Stimulated activated CD4-positive, alpha-beta T cell treated with anti-CD3 and anti-CD28 coated beads, Interleukin-15, amount 100 ng/mL, for 48 hours (primary cell): ENCODE measurements at places on chromosomes 5 and 9.
A peak's percentile ranks its signal among the peaks of the same experiment; 100 is the strongest.

DNA sequence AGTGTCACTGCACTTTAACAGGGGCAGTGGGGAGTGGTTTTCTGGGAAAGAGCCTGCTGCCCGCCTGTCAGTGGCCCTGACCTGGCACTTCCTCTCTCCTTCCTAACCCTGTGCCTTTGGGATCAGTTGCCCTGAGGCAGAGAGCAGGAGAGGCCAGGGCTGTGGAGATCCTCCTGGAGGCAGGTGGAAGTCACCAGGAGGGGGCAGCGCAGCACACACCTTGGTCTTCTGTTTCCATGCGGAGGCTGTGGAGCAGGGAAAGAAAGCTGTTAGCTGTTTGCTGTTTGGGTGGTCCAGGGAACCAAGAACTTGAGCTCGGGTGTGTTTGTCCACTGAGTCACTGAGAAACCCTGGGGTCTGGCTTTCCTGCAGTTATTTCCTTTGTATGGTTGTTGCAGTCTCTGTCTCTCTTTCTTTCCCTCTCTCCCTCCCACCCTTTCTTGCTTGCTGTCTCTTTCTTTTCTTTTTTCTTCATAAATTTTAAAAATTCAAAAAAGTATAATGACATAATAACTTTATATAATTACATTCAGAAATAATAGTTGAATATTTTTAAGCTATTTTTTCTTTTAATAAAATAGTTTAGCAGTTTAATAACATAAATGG lies 28.1 kb downstream of the NTRK2 start:
- DNase-seq = peak; percentile 8

- no peak for DNase-seq
These were observed 187.4 kb downstream of the MAN2A1 start for GRCh38 chr5:109876941-109877669.

GRCh38 chr9:128251732-128252100 lies 24.1 kb downstream of the GOLGA2 start:
- DNase-seq = no peak

GRCh38 chr5:134090522-134090921 lies 24.0 kb upstream of the TCF7 start:
- no peak for DNase-seq

GRCh38 chr5:45093377-45093776 lies 284.6 kb downstream of the MRPS30 start:
- DNase-seq = no peak

- no peak for DNase-seq
These were observed 113.7 kb upstream of the PAPPA start for GRCh38 chr9:116039893-116040292.

- no peak for DNase-seq
These were observed 117.5 kb downstream of the SLC1A3 start for GRCh38 chr5:36723912-36724311.

GRCh38 chr9:92729735-92730155 lies 34.9 kb downstream of the BICD2 start:
- DNase-seq = no peak

DNA sequence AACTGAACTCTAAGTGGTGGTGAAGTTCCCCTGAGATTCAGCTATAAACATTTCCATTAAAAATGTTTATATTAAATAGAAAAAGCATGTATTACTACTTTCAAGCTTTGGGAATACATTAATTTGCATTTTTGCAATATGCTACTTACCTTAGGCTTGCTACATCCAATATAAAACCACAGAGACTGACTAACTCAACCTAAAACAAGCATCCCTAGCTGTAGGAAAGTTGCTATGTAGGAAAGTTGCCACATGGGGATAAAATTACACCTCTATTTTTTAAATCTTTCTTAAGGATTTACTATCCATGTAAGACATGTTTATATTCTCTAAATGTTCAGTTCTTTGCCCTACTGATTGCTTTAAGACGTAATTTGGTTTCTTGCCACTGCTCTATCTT lies 12.8 kb downstream of the SCAMP1 start:
- DNase-seq = no peak

GRCh38 chr5:113381791-113382190 lies 53.0 kb downstream of the TSSK1B start:
- DNase-seq = no peak

GRCh38 chr5:133658327-133658726 lies 46.0 kb upstream of the FSTL4 start:
- DNase-seq = no peak

- DNase-seq = no peak
These were observed 202.8 kb downstream of the DMRTA1 start for GRCh38 chr9:22649384-22649783.

- no peak for DNase-seq
These were observed 88.4 kb upstream of the BOD1 start for GRCh38 chr5:173704615-173705511.

GRCh38 chr5:115209279-115209678 lies 39.6 kb upstream of the TRIM36 start:
- DNase-seq = peak; percentile 16

DNA sequence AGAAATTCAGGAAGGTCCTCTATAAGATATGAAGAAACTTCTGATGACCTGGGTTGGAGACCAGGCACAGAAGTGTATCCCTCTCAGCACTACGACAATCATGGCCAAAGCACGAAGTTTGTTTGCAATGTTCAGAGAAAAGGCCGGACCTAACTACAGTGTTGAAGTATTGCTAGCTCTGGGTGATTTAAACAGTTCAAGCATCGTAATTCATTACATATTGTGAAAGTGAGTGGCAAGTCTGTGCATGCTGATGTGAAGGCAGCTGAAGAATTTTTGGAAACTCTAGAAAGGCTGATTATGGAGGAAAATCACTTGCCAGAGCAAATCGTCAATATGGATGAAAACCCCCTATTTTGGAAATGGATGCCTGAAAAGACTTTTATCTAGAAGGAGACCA lies 67.2 kb upstream of the PANK3 start:
- DNase-seq = no peak

GRCh38 chr5:120813551-120813950 lies 349.5 kb downstream of the PRR16 start:
- DNase-seq = no peak

- DNase-seq = no peak
These were observed 198.8 kb downstream of the NR3C1 start for GRCh38 chr5:143204474-143205246.

GRCh38 chr9:27653246-27653645 lies 80.0 kb upstream of the C9orf72 start:
- DNase-seq = no peak

DNA sequence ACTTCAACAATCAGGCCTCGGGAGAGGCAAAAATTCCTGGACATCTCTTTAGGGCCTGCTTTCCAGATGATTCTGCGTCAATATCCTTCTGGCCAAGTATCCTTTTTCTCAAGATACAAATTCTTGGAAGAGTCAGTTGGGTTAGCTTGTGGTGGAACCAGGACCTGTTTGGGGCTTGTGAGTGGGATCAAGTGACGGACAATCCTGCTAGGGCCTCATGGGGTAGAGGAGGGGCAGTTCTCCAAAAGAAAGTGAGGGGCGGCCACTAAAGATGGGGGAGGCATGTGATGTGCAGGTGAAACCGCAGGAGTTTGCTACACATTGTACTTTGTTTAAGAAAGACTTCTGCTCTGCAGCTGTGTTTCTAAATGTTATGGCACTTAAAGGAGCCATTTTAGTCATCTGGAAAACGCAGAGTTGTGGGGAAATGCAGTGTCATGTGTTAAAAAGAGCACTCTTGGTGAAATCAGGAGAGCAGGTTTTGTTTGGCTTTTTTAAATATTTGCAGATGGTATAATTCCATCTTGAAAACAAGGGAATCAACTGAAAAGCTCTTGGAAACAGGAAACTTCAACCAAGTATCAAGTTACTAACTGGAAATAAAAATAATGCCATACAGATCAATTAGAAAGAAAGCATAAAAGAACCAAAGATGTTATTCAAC lies 27.4 kb upstream of the GSN start:
- no peak for DNase-seq

DNA sequence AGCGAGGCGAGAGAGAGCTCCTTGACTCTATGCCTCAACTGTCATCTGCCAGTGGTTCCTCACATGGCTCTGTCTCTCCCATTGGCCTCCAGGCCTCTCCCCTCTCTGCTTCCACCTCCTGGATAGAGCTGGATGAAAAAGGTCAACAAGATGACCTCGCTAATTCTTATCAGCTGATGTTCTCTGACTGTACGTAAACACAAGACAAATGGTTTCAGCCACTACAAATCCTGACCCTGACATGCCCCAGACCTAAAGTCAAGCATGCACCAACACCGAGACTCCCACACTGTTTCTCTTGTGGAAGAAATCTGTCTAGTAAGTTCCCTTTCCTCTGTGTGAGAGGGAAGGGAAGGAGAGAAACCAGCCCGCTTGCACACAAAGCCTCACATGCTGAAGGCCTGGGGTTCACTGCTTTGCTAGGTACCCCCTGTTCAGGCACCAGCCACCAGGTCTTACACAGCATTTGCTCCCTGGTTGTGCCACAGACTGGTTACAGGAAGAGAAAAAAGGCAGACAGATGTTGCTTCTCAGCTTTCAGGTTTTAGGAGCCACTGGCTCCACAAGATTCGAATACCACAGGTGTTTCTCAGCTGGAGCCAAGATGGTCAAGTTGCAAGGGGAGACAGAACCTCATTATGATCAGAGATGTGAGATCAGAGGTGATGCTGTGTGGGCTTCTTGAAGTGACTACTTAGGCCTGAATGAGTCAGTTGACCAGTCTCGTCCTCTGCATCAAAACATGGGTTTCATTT lies 592.5 kb downstream of the CCDC171 start:
- no peak for DNase-seq

DNA sequence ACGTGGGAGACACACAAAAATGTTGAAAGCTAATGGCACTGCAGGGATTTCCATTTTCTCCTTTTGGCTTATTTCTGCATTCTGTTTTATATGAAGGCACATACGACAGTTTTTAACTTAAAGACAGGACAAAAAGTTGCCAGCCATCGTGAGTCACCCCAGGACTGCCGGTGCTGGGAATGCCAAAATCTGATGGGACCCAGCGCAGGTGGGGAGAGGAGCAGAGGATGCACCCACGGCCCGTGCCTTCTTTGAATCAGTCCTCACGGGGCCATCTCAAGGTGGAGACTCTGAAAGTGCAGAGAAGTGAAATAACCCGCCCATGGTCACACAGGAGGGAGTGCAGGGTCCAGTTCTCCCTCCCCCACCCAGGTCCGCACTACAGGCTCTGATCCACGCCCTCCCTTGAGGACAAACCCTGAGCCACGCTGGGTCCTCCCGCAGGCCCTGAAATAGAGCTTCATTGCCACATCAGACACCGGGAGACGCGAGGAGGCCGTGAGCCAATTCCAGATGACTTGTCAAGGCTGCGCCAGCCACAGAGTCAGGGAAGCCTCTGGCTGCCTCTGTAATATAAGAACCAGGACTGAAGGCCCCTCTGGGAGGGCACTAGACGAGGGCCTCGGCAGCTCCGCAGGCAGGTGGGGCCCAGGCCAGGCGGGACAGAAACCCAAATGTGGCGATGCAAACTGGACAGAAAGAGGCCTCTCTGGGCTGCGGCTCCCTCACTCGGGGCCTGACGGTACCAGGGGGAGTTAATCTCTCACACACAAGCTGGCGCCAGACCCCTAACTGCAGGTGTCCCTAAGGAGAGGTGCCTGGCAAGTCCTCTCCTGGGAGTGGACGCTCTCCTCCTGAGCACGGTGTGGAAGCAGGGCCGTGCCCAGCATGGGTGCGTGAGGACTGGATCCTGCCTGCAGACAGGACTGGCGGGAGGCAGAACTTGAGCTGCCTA lies 22.9 kb downstream of the ADAMTS2 start:
- no peak for DNase-seq

GRCh38 chr9:37732952-37733351 lies 20.7 kb upstream of the TRMT10B start:
- no peak for DNase-seq

- no peak for DNase-seq
These were observed 366.0 kb upstream of the TRPC7 start for GRCh38 chr5:136731241-136731900.

GRCh38 chr5:60649288-60649917 lies 50.6 kb downstream of the DEPDC1B start:
- DNase-seq = no peak

GRCh38 chr5:93677359-93677891 lies 64.0 kb downstream of the POU5F2 start:
- no peak for DNase-seq

GRCh38 chr5:96896806-96897205 lies 20.5 kb downstream of the ERAP2 start:
- DNase-seq = no peak

- no peak for DNase-seq
These were observed 3.8 kb downstream of the ARSI start for GRCh38 chr5:150298701-150299451.

DNA sequence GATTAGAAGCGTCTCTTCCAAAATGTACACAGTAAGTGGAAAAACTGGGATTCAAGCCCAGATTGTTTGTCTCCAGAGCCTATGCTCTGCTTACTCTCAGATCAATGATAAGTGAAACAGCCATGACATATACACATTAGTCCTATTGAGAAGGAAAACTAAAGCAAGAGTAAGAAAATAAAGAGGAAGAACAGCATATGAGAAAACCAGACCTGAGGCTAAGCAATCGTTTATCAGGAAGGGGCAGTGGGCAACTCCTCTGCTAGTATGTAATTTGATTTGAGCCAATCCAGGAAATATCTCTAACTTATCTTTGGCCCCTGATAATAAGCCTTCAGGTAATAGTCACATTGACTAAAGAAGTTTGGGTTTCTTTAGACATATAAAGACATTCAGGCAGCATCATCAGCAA lies 789.9 kb upstream of the C9orf72 start:
- DNase-seq = no peak

GRCh38 chr9:99425923-99426842 lies 204.1 kb downstream of the SEC61B start:
- DNase-seq = no peak

GRCh38 chr5:143402553-143403333 lies 743 bp downstream of the NR3C1 start:
- peak; percentile 26 for DNase-seq

- DNase-seq = no peak
These were observed 48.1 kb downstream of the VAV2 start for GRCh38 chr9:133943781-133944745.

DNA sequence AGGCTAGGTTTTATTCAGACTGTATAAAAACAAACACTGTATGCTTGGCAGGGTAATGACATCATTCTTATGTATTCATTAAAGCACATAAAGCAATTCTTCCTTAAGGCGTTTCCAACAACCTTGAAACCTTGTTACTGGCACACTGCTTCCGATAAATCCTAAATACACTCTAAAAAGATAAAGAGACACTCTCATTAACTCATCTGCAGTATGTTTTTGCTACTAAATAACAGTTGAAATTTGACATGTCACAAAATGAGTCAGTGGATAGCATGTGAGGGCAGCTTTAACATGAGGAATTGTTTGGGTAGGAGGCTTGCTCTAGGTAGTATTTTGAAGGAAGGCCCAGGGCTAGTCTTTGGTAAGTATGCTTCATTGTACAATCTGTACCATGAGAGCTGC lies 13.7 kb downstream of the YIPF5 start:
- no peak for DNase-seq

DNA sequence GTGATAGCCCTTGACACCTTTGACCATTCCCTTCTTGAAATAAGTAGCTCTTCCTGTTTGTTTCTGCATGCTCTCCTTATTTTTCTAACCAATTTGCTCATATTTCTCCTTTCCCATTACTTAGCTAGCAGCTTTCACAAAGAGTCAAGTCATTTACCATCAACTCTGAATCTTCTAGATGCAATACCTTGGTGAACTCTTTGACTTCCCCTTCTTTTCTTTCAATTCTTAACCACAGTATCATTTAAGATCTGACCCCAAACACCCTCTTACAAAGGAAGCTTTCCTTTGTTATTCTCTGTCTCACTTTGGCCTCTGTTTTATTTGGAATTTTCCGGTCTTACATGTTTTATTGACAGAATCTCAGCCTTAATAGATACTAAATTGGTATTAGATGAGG lies 14.0 kb downstream of the NFX1 start:
- DNase-seq = no peak

GRCh38 chr5:12910641-12911040 lies 1006.4 kb upstream of the CTNND2 start:
- DNase-seq = no peak
